ENCODE measurements at places on chromosomes 11 and 22. TPM values are rescaled to one million over a fixed set of nuclear protein-coding genes. Genes with fewer than 3 reads are reported as not detected.

DNA sequence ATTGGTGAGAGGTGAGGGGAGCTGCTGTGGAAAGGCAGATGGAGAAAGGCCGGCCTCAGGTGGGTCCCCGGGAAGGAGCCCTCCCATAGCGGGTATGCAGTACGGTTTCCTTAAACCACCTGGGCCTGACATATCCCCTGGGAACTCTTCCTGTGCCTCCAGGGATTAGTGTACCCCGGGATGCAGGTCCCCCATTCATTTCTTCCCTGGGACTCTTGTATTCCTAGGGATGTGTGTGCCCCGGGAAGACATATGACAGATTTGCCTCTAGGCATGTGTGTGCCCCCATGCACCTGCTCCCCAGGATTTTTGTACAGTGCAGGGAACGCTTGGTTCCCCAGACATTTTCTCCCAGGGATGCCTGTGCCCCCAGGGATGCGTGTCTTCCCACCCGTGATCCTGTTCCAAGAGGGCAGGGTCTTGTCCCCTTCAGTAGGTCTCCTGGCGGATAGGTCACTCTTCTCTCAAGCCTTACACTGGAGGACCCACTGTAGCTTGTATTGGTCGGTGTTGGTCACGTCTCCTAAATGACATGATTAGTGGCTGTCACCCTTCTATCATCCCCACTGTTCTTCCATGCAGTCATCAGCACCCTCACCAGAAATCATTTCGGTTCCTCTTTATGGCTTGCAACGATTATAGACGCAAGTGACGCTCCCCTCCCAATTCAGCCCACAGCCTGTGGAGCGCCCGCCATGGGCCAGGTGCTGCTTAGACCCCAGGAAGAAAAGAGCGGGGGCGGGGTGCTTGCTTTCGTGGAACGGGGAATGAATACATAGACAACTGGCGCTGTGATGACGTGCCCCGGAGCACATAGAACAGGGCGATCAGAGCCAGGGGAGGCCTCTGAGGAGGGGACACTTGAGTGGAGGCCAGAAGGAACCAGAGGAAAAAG lies 1.3 kb downstream of the PARVB start:
- DNase-seq, result no peak
- no peak overlapping the region for H3K27ac ChIP-seq
- H3K36me3 ChIP-seq, result no peaks in the 10 kb centered on the region
- H3K4me3 ChIP-seq, result peak overlapping the region; percentile 83
- H3K27me3 ChIP-seq, result no peaks in the 10 kb centered on the region

DNA sequence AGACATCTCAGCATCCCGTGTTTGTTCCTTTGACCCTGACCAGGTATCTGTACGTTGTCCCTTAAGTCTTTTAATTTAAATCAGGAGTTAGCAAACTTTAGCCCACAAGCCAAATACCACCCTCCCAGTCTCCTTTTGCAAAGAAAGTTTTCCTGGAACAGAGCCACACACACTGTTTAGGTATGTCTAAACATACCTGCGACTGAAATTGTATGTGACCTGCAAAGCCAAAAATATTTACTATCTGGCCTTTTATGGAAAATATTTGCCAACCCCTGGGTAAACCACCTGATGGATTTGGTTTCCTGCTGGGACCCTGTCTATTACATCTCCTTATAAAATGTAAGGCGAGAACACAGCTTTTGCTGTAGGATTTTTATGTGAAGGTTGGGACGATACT lies 20.2 kb upstream of the RCN1 start:
- H3K27ac ChIP-seq, result no peak overlapping the region
- no peak for DNase-seq
- H3K36me3 ChIP-seq, result no peaks in the 10 kb centered on the region
- 0 out of 2 replicates have a peak, but pooled peaks cover 1% of the 10 kb centered on the region for H3K27me3 ChIP-seq
- no peak overlapping the region for H3K4me3 ChIP-seq

The POLDIP3 gene
- 70.0 TPM for total RNA-seq

GRCh38 chr11:94134651-94135512 lies 6.2 kb downstream of the PANX1 start:
- H3K36me3 ChIP-seq, result peaks cover 1% of the 10 kb centered on the region
- DNase-seq, result no peak
- peaks cover 3% of the 10 kb centered on the region for H3K4me1 ChIP-seq

DNA sequence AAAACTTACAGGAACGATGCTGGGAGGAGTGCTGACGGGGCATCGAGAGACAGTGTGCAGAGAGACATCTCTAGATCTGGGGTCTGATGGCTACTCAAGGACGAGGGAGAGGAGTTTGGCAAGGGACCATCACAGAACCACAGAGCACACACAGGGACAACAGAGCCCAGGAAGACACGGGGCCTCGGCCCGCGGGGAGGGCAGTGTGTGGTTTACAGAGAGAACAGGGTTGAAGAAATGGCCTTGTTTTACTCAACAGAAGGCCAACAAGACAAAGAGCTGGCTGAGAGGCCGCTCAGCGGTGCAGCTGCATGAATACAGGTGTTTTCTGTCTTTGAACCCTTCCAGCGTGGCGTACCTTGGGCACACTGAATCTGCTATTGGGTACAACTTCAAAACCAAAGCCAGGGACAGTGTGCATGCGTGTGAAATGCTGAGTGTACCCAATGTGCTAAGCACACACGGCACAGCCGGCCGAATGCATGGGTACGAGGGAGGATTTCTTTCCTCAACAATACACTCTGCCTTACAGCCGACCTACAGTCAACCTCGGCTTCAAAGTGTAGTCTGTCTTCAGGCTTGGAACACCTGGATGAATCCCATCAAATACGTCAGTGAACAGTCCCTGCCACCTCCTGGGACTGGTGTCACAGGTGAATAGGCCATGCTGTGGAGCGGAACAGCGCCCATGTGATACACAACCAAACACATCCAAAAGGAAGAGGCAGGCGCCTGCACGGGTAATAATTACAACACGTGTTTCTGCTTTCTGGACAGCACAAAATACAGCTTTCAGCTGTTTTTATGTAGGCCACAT lies 20.7 kb upstream of the BID start:
- no peak overlapping the region for H3K4me3 ChIP-seq
- DNase-seq, result no peak
- no peaks in the 10 kb centered on the region for H3K27me3 ChIP-seq
- no peaks in the 10 kb centered on the region for H3K36me3 ChIP-seq
- peak overlapping the region; percentile 5 for H3K27ac ChIP-seq
- H3K4me1 ChIP-seq, result peaks cover 9% of the 10 kb centered on the region

DNA sequence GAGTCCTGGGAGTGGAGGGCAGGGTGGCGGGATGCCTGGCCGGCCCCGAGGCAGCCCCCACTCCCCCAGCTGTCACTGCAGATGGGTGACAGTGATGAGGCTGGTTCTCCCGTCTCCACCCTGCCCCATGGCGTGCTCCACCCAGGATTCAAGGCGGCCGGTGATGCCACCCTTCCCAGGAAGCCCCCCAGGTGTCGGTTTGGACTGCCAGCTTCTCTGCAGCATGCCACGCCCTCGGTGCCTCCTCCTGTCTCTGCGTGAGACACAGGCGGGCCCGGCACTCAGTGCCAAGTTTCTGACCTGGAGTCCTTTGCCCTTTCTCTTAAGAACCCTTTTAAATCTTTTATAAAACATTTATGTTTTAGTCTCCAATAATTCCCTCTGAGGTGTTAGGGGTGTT lies 71.5 kb downstream of the MPPED1 start:
- no peak overlapping the region for H3K4me3 ChIP-seq
- no peak for DNase-seq
- H3K27ac ChIP-seq, result no peak overlapping the region
- peaks cover 2% of the 10 kb centered on the region for H3K27me3 ChIP-seq

DNA sequence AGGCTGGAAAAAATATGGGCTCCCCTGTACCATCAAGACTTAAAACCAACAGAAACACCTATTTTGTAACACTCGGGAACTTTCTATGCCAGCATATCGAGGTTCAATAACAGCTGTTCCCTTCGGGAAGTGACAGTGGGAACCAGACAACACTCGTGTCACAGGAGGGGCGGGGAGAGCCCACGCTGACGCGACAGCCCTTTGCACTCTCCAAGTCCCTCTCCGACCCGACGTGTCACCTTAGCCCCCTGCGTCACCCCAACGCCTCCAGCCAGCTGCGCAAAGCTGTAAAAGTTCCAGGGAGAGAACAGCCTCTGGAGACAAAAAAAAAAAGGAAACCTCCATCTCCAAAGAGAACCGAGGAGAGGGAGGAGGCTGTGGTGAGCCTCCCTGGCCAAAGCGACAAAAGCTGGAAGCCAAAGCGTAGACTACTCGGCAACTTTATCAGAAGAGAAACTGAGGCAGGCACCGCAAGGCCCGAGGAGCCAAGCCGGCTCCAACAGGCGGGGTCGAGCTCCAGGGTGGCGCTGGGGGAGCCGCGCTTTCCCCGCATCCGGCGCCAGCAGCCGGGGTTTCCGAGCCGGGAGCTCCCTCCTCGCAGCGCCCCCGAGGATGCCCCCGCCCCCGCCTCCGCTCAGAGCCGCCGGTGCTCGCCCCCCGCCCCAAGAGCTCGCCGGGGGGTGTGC lies 751 bp downstream of the ARFGAP3 start:
- peaks cover 1% of the 10 kb centered on the region for H3K36me3 ChIP-seq
- no peaks in the 10 kb centered on the region for H3K27me3 ChIP-seq
- peaks cover 7% of the 10 kb centered on the region for H3K4me1 ChIP-seq
- peak overlapping the region; percentile 94 for H3K27ac ChIP-seq
- H3K4me3 ChIP-seq, result peak overlapping the region; percentile 92

DNA sequence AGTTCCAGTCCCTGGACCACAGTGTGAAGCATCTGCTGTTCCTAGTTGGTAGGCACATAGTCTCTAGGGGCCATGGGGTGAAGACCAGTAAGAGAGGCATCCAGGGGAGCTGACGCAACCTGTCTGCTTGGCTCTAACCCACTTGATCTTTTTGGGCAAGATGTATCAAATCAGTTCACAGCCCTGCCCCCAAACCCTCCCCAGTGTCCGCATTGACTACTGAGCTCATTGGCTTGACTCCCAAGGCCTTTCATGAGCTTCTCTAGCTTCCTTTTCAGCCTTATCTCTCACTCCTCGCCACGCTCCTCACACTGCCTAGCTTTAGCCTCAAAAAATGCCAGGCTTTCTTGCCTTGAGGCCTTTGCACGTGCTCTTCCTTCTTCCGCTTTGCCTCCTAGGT lies 29.7 kb upstream of the ABCC8 start:
- H3K27me3 ChIP-seq, result no peaks in the 10 kb centered on the region
- no peak for DNase-seq
- no peaks in the 10 kb centered on the region for H3K4me1 ChIP-seq
- no peak overlapping the region for H3K4me3 ChIP-seq
- H3K36me3 ChIP-seq, result no peaks in the 10 kb centered on the region

DNA sequence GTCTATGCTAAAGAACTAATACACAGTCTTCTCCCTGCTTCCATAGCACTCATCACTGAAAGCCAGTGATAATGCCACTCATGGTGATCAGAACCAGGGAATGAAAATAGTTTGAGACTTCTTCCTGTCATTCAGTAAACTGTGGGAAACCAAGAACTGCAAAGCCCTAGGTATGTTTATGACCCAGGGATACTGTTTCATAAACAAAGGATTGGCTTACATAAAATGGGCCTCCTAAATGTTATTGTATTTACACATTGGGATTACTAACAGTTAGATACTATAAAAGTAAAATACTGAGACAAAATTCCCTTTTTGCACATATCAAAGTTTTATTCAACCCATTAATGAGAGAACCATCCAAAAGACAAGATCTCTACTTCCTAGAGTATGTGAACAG lies 21.3 kb upstream of the CWF19L2 start:
- no peak overlapping the region for H3K27ac ChIP-seq
- H3K27me3 ChIP-seq, result no peaks in the 10 kb centered on the region
- H3K4me3 ChIP-seq, result no peak overlapping the region
- no peak for DNase-seq
- H3K36me3 ChIP-seq, result no peaks in the 10 kb centered on the region
- no peaks in the 10 kb centered on the region for H3K4me1 ChIP-seq

The TM7SF2 gene
- total RNA-seq, result 62.9 TPM

GRCh38 chr11:82826526-82826925 lies 73.7 kb downstream of the PRCP start:
- H3K4me3 ChIP-seq, result no peak overlapping the region
- H3K4me1 ChIP-seq, result peaks cover 8% of the 10 kb centered on the region
- H3K36me3 ChIP-seq, result no peaks in the 10 kb centered on the region

The OTOG gene
- 2.5 TPM for total RNA-seq

The DMC1 gene
- 1.1 TPM for total RNA-seq

DNA sequence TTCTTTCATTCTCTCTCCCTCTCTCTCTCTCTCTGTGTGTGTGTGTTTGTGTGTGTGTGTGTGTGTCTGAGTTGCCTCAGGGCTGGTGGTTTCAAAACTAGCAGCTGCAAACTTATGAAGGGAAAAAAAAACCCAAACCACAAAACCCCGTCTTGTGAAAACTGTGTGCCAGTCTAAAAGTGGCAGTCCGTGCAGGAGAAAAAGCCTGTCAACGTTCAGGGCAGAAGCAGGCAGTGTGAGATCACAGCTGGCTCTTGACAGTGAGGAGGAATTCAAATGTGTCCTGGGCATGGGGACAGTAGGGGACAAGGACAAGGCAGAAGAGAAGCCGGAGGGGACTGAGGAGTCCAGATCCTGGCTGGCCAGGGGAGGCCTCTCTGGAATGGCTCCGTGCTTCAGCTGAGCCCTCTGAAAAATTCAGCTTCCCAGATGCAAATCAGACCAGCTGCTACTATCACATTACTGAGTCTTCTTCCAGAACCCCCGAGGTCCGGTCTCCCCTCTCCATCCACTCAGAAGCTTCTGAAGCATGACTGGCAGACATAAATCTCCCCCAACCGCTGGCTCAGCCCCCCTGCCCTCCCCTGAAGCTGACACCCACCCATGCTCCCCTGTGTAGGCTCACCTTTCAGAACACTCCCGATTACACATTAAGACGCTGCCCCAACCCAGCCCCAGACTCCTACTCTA lies 31.9 kb downstream of the FLI1 start:
- H3K36me3 ChIP-seq, result no peaks in the 10 kb centered on the region
- no peak overlapping the region for H3K27ac ChIP-seq
- no peaks in the 10 kb centered on the region for H3K4me1 ChIP-seq
- DNase-seq, result no peak

GRCh38 chr11:78788533-78788932 lies 213.9 kb upstream of the NARS2 start:
- H3K27me3 ChIP-seq, result no peaks in the 10 kb centered on the region
- H3K36me3 ChIP-seq, result no peaks in the 10 kb centered on the region
- no peak overlapping the region for H3K27ac ChIP-seq
- no peak overlapping the region for H3K4me3 ChIP-seq
- no peak for DNase-seq
- H3K4me1 ChIP-seq, result no peaks in the 10 kb centered on the region

The MIOX gene
- total RNA-seq, result not detected

The TNNI2 gene
- 8.6 TPM for total RNA-seq

The MOB2 gene
- 29.6 TPM for total RNA-seq

GRCh38 chr11:115665175-115665821 lies 161.1 kb upstream of the CADM1 start:
- H3K27me3 ChIP-seq, result no peaks in the 10 kb centered on the region
- no peak overlapping the region for H3K27ac ChIP-seq
- no peaks in the 10 kb centered on the region for H3K36me3 ChIP-seq
- no peak for DNase-seq

DNA sequence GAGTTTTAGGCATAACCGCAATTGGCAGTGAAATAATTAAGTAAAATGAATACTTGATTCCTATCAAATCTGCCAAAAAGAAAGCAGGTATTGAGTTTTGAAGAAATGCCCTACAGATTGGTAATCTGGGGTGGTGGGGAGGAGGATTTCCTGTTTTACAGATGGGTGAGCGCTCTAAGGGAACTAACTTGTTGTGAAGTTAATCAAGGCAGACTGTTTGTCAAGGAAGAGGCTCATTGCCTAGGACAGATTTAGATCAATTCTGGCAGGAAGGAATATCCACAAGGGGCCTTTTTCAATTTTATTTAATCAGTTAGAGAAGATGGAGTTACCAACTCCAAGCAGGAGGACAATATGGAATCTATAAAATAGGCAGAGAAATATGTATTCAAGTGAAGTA lies 271.5 kb upstream of the CCDC90B start:
- H3K4me1 ChIP-seq, result no peaks in the 10 kb centered on the region
- no peaks in the 10 kb centered on the region for H3K36me3 ChIP-seq
- H3K4me3 ChIP-seq, result no peak overlapping the region
- no peaks in the 10 kb centered on the region for H3K27me3 ChIP-seq
- DNase-seq, result no peak
- no peak overlapping the region for H3K27ac ChIP-seq
